ENCODE measurements at places on chromosomes 16 and 17.

DNA sequence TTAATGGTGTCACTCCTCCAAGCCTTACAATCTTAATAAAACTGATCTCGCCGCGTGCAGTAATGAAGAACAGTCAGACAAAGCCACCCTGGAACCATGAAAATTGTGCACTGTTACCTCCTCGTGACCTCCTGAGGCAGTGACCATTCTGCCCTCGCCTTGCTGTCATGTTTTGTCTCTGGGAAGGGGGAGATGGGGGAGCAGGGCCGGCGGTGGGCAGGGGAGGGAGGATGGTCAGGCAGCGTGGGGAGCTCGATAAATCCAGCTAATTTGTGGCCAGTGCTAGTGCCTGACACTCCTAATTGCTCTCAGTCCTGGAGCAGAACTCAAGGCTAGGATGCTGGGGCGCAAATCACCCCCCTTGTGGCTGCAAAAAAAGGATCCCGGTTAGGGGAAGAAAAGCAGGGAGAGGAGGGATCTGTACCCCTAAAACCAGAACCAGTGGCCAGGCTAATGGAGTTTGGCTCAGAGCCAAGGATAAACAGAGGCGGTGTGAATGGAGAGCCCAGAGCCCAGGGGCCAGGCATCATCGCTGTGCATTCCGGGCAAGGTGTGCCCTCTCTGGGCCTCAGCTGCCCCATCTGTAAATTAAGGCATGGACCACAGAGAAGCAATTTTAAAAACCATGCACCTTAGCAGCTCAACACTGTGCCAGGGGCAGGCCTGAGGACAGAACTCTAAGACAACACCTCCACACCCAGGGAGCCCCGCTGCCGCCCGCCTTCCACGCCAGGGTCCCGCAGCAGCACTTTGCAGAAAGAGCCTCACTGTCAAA, 113.3 kb downstream of the ZNF423 start:
- DNase-seq: no peak

DNA sequence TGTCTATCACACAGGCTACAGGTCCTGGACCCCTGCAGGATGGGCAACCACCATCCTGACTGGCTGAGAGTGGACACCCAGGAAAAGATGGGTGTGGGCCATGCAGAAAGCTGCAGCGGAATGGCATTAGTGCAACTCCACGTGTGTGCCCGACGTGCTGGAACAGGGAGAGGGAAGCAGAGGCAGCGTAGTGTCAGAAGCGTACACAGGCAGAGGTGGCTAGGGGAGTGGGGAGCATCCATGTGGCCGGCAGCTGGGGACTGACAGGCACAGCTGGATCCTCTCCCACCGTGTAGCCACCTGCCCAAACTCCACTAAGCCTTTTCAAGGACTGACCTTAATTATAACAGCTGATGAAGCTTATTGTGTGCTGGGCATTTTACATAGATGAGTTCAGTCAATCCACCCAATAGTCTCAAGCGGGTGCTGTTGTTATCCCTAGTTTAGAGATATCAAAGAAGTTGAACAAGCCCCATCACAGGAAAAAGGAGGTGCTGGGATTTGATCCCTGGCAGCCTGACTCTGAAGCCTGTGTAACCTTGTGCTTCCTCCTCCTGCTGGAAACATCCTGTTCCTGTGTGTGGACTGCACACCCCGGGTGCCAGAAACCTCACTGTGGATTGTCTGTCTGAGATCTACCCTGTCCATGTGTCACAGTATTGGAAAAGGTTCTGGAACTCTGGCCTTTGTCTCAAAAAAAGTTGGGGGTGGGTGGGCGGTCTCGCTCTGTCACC, 114.0 kb downstream of the PRKCA start:
- no peak for DNase-seq

GRCh38 chr17:977166-977565, 2.4 kb downstream of the NXN start:
- no peak for DNase-seq

DNA sequence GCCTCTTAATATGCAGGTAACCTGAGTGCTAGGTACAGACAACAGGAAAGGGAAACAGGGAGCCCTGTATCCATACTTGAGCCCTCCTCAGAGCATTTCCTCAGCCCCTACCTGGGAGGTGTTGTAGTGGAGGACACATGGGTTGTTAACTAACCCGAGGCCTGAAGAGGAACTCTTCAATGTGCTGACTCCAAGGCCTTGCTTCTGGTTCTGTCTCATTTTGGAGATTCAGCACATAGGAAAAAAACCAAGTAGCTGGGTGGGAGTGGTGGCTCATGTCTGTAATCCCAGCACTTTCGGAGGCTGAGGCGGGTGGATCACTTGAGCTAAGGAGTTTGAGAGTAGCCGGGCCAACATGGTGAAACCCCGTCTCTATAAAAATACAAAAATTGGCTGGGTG, 24.8 kb downstream of the SNX11 start:
- DNase-seq: no peak

DNA sequence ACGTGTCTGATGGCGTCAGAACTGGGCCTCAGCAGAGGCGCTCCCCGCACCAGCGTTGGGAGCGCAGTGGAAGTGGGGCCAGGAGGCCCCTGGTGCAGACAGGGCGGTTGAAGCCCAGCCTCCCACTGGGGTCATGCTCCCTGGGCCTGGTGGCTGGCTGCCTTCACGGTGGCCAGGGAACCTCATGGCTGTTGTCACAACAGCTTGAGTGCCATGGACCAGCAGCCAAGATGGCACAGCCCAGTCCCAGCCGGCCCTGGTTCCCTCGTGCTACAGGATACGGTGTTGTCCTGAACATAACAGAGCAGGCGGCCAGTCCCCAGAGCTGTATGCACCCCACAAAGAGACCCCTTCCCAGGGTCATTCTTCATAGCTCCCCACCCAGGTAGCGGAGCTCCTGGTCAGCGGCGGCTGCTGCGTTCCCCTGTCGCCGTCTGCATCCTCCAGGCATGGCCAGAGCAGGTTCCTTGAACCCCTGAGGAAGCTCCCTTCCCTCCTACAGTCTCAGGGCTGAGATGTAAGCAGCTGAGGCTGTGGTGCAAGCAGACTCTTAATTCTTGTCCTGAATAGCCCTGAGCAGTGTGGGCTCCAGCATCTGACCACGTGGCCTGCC, 29.7 kb downstream of the NME3 start:
- no peak for DNase-seq

DNA sequence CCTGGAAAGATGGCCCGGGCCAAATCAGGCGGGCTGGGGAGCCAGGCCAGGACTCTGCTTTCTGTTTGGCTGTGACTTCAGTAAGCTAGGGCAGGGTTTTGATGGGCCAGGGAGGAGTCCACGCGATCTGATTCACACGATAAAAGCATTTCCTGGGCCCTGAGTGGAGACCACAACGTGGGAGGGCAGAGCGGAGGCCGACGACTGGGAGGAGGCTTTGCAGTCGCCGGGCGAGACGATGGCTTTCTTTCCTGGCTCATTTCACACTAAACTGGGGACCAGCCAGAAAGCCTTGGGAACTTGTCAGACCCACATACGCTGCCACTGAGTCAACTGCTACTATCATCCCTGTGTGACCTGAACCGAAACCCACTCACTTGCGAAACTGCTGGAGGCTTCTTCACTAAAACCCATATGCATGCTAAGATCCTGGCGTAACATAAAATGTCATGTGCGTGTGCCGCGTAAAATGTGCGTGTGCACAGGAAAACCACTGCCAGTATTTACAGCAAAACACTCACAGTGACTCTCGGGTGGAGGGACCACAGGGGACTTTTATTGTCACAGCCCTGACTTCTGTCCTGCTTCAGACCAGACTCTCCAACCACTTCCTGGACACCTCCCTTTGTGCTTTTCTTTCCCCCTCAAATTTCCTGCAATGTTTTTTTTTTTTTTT, 14.2 kb upstream of the RHBDF2 start:
- DNase-seq: peak; percentile 77

DNA sequence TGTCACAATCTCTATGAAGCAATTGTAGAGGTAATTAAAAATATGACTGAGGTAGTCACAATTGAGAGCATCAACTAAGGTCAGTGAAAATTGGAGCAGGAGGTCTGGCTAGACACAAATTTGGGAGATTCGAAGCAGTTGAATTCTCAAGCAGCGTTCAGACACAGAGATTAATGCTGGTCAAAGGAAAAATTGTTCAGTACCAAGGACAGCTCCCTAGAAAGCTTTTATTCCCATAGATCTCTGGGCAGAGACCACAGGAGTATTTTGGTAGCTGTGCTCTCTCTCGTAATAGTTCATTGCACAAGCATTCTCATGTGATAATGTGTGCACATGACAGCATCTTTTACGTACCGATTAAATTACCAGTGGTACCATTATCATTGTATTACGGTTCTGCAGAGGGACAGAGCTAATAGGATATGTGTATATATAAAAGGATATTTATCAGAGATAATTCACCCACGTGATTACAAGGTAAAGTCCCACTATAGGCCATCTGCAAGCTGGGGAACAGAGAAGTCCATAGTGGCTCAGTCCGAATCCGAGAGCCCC, 387.5 kb upstream of the HSBP1 start:
- DNase-seq: no peak

DNA sequence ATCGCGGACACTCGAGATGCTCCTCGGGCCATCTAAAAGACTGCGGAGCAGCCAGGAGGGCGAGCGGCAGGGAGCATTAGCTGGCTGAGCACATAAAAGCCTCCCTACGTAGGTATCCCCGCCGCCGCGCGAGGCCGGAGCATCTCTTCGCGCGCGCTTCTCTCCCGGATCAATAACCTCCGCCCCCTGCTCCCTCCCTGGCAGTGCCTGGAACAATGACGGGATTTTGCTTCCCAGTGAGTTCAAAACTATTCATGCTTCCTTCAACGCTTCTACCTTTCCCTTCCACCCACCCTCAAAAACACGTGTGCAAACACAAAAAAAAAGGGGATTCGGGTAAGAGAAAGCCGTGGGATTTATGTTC, 984 bp downstream of the CENPV start:
- no peak for DNase-seq

GRCh38 chr16:31052114-31052513, 18.8 kb downstream of the STX4 start:
- DNase-seq: no peak

GRCh38 chr17:42363767-42364585, 24.3 kb downstream of the STAT3 start:
- DNase-seq: no peak

DNA sequence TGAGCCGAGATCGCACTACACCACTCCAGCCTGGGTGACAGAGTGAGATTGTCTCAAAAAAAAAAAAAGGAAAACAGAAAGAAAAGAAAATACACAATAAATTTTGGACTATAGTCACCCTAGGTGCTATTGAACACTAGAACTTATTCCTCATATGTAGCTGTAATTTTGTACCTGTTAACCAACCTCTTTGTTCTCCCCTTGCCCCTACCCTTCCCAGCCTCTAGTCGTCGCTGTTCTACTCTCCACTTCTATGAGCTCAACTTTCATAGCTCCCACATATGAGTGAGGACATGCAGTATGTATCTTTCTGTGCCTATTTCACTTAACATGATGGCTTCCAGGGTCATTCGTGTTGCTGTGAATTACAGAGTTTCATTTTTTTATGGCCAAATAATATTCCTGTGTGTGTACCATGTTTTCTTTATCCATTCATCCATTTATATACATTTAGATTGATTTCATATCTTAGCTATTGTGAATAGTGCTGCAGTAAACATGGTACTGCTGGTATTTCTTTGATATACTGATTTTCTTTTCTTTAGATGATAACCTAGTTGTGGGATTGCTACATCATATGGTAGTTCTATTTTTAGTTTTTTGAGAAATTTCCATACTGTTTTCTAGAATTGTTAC, 28.3 kb downstream of the VPS35L start:
- DNase-seq: no peak

- DNase-seq: no peak
Measured at GRCh38 chr17:83007504-83008185, 71.8 kb upstream of the METRNL start.

DNA sequence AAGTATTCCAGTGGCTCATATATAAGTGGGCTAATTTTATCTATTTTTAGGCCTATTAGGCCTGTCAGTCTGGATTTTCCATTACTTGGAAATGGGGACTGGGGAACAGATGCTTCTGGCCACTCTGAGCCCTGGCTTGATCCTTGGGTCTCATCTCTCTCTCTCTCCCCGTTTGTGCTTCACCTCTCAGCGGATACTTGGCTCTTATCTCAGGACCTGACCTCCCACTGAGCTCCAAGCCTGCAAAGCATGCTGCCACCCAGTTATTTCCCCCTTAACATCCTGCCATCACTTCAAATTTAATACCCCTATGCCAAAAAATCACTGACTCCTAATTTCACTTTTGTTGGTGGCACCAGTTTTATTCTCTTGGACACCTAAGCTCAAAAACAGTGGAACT, 4.2 kb downstream of the ZNF843 start:
- no peak for DNase-seq

GRCh38 chr17:4998732-4999429, 1.1 kb downstream of the KIF1C start:
- DNase-seq: no peak

GRCh38 chr16:17362183-17362582, 108.6 kb downstream of the XYLT1 start:
- no peak for DNase-seq

GRCh38 chr16:89709166-89709565, 7.7 kb upstream of the SPATA2L start:
- no peak for DNase-seq

DNA sequence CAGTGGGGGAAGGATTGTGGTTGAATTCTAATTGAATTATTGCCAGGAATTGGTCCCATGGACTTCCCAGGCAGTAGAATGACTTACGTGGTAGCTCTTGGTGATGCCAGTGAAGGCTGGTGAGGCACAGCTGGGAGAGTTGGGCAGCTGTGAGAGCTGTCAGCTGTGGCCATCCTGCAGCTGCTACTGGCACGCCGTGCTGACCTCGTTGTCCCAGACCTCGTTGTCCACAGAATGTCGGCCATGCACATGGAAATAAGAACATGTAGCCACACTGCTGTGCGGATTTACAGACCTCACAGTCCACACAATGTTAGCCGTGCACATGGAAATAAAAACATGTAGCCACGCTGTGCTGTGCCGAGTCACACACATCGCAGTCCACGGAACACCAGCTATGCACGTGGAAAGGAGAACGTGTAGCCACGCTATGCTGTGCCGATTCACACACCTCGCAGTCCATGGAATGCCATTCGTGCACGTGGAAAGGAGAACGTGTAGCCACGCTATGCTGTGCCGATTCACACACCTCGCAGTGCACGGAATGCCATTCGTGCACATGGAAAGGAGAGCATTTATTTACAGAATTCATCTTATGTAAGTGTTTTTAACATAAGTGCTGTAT, 59.2 kb downstream of the BANP start:
- DNase-seq: no peak

DNA sequence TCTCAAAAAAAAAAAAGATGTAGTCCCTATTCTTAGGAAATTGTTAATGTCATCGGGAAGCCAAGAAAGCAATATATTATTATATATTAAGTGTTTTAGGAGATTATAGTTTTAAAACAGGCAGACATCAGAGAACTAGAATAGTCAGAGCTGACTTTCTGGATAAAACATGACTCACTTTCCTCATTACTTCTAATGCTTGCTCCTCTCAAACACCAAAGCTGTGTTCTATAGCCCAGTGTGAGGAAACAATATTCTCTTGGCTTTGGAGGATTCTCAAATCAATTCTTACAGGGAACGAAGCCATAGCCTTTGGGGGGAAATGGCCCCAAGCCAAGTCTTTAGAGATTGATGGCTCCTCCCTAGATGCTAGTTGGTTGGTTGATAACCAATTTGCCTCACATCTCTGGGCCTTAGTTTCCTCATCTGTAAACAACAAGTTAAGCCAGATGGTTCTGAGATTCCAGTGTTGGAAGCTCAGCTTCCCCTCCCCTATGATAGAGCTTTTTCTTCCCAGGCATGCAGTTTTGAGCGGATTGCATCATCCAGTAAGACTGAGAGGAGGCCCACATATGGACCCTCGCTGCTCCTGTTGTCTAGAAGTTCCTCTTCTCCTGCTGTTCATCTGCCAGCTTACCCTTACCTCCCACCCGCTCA, 12.4 kb downstream of the NMT1 start:
- DNase-seq: no peak

- DNase-seq: no peak
Measured at GRCh38 chr16:63945806-63946205, 1176.1 kb downstream of the CDH11 start.

Data from activated CD8-positive, alpha-beta memory T cell treated with anti-CD3 and anti-CD28 coated beads for 1 hour (primary cell).